ENCODE measurements at places on chromosomes 16 and 17.

DNA sequence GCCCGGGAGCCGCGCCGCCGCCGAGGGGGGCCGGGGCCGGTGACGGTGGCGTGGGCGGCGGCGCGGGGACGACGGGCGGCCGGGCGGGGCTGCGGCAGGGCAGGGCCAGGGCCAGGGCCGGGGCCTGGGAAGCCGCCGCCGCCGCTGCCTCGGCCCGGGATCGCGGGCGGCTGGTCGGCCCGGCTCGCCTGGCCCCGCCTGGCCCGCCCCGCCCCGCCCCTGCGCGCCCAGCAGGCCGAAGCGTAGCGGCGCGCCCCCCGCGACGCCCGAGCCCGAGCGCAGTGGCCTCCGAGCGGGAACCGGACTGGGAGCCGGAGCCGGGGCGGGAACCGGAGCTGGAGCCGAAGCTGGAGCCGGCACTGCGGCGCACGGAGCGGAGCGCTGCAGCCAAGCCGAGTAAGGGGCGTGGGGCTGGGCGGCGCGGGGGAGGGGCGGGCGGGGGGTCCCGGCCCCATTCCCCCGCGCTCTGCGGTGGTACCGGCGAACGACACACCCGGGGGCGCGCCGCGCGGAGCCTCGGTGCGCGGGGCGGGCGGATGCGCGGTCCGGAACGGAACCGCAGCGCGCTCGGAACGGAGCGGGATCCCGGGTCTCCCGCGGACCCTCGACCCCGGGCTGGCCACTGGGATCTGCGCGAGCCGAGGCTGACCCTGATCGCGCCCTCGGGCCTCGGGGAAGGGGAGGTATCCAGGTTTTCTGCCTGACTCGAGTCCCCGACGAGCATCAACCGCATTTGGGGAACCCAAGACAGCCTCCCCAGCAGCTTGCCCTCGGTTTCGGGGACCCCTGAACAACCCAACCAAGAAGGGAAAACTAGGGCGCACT lies at the start of gene BEAN1:
Gene BEAN1, plus strand, starts transcription at position 260 of the 825 bp plus-strand sequence. CDS start 10,382 bp downstream, outside the sequence.
- DNase-seq = peak; percentile 4

DNA sequence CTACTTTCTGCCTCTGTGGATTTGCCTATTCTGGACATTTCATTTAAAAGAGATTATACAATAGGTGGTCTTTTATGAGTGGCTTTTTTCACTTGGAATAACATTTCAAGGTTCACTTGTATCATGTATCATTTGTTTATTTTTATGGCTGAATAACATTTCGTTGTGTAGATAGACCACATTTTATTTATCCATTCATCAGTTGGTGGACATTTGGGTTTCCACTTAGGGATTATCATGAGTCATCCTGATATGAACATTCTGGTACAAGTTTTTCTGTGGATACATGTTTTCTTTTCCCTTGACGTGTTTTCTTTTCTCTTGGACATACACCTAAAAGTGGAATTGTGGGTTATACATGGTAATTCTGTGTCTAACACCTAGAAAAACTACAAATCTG lies 25.3 kb downstream of the PRSS54 start:
- no peak for DNase-seq

GRCh38 chr17:78484271-78485246 lies 92.6 kb downstream of the DNAH17 start:
- no peak for DNase-seq

GRCh38 chr17:45138911-45139532 lies 3.5 kb downstream of the ACBD4 start:
- no peak for DNase-seq

- DNase-seq = no peak
Observed at GRCh38 chr17:13475574-13476223, 126.0 kb downstream of the HS3ST3A1 start.

DNA sequence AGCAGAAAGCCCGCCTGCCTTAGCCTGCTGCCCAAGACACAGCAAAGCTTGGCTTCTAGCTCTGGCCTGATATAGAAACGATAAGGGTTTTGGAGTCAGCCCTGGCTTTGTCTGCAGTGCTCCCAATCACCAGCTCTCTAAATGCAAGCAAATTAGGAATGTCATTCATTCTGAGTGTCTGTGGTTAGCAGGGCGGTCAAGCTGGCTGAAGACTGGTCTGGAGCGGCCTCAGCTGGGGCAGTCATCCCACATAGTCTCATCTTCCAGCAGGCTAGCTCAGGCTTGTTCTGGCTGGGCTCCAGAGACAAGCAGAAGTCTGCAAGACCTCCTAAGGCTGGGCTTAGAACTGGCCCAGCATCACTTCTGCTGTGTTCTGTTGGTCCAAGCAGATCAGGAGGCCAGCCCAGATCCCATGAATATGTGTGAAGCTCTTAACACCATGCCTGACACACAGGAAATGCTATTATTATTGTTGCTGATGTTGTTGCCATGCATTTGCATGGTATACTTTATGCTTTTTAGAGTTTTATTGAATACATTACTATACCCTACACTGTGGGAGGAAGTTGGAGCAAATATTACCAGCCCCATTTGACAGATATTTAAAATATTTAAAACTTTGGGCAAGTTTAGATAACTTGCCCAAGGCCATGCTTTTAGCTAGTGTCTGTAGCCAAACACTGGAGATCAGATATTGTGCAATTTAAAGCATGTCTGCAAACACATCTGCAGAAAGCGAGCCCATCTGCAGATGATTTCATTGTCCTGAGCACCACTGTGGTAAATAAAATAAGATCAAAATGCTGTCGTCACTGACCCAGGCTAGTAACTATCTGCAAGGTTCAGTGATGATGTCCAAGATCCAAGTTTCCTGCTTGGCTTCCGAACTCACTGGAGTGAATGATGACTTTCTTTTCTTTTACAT lies 24.8 kb downstream of the TMC7 start:
- no peak for DNase-seq

DNA sequence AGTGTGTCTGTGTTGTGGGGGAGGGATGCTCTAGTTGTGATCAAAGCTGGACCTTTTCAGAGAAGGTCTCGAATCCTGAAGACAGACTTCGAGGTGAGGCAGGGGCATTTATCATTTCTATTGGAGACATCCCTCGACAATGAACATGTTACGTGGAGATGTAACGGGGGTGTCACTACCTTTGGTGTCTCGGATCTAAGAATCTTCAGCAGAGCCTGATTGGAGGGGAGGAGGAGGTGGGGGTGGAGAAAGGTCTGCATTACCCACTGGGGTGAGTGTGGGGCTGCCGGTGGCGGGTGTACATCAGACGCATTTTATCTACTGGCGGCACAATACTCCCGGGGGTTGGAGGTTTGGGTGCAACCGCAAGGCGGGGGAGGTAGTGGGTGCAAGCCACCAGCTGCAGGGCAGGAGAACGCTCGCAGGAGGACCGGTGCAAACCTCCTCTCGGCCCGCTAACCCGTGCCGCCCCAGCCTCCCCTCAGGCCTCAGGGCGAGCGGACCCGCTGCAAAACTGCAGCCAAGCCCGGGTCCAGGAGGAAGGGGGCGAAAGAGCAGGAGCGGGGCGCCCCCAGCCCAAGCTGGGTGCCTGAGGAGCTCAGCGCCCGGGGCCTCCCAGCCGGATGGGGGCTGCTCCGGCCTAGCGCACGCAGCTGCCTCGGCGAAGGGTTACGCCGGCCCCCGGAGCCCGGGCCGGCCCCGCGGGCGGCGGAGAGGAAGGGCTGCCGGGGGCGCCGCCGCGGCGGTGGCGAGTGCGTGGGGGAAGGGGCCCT lies 735 bp downstream of the ZNF652 start:
- peak; percentile 69 for DNase-seq

GRCh38 chr17:80443916-80444643 lies 29.1 kb downstream of the ENDOV start:
- peak; percentile 72 for DNase-seq

GRCh38 chr16:3248596-3248995 lies 7.8 kb downstream of the MEFV start:
- DNase-seq = no peak

DNA sequence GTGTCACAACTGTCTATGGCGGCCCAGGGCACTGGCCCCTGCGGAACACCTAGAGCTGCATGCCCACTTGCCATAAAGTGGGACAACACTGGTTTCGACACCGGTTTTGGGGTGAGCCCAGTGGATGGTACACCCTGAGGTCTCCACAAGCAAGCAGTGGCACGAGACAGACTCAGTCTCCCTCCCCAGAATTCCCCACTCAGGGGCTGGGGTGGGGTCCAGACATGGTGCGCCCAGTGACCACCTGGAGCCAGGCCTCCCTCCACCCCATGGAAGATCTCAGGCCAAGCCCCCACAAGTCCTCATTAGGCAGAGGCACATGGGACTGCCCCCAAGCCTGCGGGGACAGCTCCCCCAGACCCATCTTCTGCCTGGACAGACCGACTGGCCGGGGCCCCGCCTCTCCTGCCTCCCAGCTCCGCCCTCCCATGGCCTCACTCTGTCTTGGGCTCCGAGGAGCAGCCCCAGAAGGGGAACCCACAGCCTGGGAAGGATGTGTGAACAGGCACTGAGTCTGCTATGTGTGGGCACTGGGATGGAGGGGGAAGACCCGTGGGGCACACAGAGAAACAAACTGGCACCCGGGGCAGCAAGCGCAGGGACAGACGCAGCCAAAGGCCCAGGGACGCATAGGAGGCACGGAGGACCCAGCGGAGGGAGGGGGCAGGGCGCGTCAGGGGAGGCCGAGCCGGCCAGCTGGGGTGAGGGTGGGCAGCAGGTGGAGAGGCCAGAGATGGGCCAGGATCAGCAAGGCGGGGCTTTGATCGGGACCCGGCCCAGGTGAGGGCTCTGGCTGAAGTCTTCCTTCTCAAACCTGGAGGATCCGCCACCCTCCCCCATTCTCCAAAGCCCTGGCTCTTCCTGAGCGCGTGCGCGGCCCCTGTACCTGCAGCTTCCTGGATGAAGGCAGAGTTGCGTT lies 2.8 kb downstream of the TEPSIN start:
- DNase-seq = no peak

DNA sequence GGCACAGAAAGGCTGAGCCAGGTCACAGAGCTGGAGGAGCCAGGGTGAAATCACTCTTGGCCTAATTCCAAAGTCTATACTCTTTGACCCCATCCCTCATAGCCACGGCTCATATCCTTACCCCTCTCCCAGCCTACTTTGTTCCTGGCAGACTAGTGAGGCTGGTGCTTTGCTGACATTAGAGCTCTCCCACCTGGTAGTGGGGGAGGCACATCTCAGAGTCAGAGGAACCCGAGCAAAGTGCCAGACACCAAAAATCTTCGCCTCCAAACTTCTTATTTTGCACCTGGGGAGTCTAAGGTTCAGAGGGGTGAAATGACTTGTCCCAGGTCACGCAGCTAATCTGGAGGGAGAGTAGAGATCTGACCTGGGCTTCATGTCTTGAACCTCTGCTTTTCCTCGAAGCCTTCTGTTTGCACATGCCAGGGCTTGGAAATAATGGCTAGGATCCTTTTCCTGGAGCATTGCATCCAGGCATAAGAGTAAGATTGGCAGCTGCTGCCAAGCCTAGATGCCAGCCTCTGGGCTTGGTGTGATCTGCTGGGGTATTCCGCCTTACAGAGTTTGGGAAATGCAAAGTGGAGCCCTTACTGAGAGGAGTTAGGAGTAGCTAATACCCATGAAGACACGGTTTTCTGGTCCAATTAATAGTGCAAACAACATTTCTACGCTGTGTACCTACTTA lies 126.9 kb downstream of the SPACA3 start:
- DNase-seq = no peak

- no peak for DNase-seq
Observed at GRCh38 chr17:35023538-35023937, 40.0 kb downstream of the RFFL start.
